ENCODE measurements at places on chromosomes 13 and 19. TPM values are rescaled to one million over a fixed set of nuclear protein-coding genes. Genes with fewer than 3 reads are reported as not detected.

The TMEM255B gene
- total RNA-seq, result 1.1 TPM

The ZSWIM4 gene
- total RNA-seq, result 6.8 TPM

The ZNF134 gene
- total RNA-seq, result 8.6 TPM

The SIGLECL1 gene
- not detected for total RNA-seq

The TLE6 gene
- total RNA-seq, result 4.4 TPM

The ZNF814 gene
- total RNA-seq, result 2.4 TPM

The PDX1 gene
- total RNA-seq, result 0.09 TPM

The SIGLEC8 gene
- not detected for total RNA-seq

The SLC10A2 gene
- total RNA-seq, result not detected

The EDNRB gene
- not detected for total RNA-seq

The MADCAM1 gene
- total RNA-seq, result 0.40 TPM

The ODAD3 gene
- total RNA-seq, result 1.3 TPM

The PSG7 gene
- not detected for total RNA-seq

The MYO16 gene
- total RNA-seq, result 0.09 TPM

The COL4A1 gene
- 103 TPM for total RNA-seq

The EFNA2 gene
- 2.9 TPM for total RNA-seq

The KLF1 gene
- not detected for total RNA-seq

The FKBP8 gene
- 152 TPM for total RNA-seq

The UBL5 gene
- total RNA-seq, result 449 TPM

The ZNF383 gene
- 6.5 TPM for total RNA-seq

The ZNF534 gene
- total RNA-seq, result not detected

The FCGBP gene
- total RNA-seq, result 1.1 TPM

The DCT gene
- total RNA-seq, result not detected

The CPB2 gene
- total RNA-seq, result not detected

The ZNF726 gene
- 0.44 TPM for total RNA-seq

The SOX1 gene
- not detected for total RNA-seq

The CLEC4M gene
- total RNA-seq, result not detected

The CERS4 gene
- total RNA-seq, result 3.8 TPM

The TMC4 gene
- total RNA-seq, result 1.6 TPM

The PNMA8A gene
- total RNA-seq, result 10.8 TPM

The ZAR1L gene
- total RNA-seq, result not detected

The KLHL1 gene
- total RNA-seq, result not detected

The NUCB1 gene
- total RNA-seq, result 216 TPM

The NAT14 gene
- total RNA-seq, result 59.9 TPM

Measured in A549 treated with ZK216348 at 1 μM for 4 hours (cell line).